ENCODE measurements at places on chromosomes 4 and X.

GRCh38 chr4:26822546-26822945, 38.1 kb upstream of the STIM2 start:
- DNase-seq, result no peak

DNA sequence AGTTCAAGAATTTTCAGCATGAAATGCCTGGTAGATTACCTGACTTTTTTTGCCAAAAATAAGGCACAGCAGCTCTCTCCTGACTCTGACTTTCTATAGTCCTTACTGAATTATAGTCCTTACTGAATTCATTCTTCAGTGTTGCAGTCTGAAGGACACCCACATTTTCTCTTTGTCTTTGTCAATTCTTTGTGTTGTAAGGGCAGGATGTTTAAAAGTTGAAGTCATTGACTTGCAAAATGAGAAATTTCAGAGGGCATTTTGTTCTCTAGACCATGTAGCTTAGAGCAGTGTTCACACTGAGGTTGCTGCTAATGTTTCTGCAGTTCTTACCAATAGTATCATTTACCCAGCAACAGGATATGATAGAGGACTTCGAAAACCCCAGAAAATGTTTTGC, 168.0 kb downstream of the SOWAHB start:
- DNase-seq, result no peak

GRCh38 chr4:8579526-8580320, 469 bp upstream of the GPR78 start:
- DNase-seq, result no peak

DNA sequence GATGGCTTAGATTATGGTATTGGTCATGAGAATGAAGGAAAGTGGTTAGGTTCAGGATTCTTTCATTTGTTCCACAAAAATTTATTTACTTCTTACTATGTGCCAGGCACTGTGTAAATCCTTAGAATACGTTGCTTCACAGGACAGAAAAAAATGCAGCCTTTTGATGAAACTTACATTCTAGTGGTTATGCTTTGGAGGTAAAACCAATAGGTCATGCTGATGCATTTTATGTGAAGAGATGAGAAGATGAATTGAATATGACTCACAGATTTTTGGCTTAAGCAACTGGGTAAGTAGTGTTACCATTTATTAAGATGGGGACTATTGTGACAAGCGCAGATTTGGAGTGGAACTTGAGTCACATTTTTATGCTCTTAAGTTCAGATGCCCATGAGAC, 165.3 kb downstream of the GLRA2 start:
- no peak for DNase-seq

DNA sequence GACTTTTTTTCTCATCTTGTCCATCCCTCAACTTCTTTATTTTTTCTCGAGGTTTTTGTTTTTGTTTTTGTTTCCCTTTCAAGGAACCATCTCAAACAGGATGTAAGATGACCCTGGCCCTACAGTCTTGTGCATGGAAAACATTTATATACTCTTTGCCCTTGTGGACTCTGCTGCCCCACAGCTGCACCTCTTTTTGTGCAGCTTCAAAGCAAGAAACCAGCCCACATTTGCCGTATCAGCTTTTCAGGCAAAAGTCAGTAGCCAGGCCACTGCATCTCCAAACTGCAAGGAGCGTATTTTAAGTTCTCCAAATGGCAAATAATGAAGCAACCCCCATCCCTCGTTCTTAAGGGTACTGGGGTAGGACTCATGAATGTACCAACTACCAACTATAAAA, 756.5 kb downstream of the C4orf33 start:
- no peak for DNase-seq

DNA sequence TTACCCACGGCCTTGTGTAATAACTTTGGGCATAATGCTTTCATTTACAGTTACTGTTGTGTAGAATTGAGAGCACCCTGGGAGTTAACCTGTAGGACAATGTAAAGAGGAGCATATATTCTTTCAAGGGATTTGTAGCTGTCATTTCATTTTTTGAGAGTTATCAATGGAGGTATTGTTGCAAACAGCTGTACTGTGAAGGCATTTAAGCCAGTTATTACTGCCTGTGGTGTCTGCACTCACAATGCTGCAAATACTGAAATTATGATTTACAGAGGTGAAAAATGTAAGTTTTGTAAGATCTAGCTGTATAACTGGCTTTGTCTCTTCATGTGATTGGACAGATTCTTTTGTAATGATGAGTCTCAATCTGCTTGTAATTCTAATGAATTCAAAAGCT, 131.5 kb upstream of the FAT1 start:
- DNase-seq, result no peak

- no peak for DNase-seq
Observed at GRCh38 chrX:144253356-144253755, 369.5 kb downstream of the UBE2NL start.

GRCh38 chrX:19966056-19966455, 24.8 kb downstream of the BCLAF3 start:
- DNase-seq, result no peak

DNA sequence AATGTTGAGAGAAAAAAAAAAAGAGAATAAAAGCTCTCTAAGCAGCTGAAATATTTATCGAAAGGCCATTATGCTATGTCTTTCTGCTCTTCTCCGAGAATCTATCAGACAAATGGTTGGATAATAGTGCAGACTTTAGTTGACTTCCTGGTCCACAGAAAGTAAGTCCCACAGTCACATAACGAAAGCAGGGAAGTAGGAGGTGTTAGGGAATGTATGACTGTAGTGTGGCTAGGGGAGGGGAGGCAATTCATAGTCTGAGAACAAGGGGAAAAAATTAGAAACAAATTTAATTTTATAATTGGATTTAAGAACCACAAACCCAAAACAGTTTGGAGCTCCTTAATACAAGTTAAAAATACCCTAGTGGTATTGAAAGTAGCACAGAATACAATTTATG, 79.7 kb upstream of the VEGFC start:
- no peak for DNase-seq

Data from stimulated activated CD8-positive, alpha-beta memory T cell treated with anti-CD3 and anti-CD28 coated beads, Interleukin-4, amount 100 ng/mL, for 4 hours (primary cell).